ENCODE measurements at places on chromosomes 16 and 17.

DNA sequence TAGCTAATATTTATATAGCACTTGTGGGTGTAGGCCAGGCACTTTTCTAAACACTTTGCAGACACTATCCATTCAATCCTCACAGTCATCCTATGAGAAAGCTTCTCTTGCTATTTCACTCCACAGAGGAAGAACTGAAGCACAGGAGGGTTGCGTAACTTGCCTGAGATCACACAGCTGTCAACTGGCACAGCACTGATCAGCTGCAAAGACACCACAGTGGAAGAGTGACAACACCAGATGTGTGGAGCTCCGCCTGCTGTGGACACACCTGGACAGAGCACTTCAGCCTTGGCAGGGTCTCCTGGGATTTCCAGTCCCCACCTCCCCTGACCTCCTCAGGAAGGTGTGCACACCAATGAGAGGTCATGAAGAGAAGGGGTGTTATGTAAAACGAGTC, 13.3 kb upstream of the CNEP1R1 start:
- DNase-seq, result no peak

- DNase-seq, result no peak
These were observed 82.8 kb upstream of the NOG start for GRCh38 chr17:56510554-56511342.

- no peak for DNase-seq
These were observed 524.4 kb upstream of the ZFHX3 start for GRCh38 chr16:73572135-73572828.

- DNase-seq, result no peak
These were observed 182.7 kb downstream of the RPTOR start for GRCh38 chr17:80727409-80727755.

GRCh38 chr17:81417049-81417878, 22.0 kb downstream of the BAHCC1 start:
- no peak for DNase-seq

DNA sequence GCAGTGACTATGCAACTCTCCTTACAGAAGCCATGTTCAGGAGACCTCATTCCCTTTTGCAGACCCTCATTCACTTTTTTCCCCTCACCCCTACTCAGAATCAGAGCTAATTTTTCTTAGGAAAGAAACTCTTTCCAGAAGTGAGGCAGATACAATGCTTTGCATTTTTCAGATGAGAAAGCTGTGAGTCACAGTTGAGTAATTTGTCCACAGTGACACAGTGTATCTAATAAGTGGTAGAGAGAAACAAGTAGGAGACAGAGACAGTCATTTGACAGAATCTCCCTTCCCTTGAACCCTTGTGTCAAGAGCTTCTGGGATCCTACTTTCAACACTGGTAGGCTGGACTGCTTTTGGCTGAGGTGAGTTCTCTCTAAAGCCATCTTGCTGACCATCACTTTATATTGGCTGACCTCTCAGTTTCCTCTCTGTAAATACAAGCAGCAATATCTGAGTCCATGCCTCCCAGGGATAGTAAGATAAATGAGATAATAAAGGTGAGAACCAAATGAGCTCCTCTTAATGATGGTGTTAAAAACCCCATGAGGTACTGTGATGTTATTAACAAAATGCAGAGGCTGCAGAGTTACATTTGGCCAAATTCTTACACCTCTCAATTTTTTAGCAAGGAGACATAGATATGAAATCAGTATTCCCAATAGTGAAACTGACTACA, 130.8 kb downstream of the CA10 start:
- DNase-seq, result no peak

DNA sequence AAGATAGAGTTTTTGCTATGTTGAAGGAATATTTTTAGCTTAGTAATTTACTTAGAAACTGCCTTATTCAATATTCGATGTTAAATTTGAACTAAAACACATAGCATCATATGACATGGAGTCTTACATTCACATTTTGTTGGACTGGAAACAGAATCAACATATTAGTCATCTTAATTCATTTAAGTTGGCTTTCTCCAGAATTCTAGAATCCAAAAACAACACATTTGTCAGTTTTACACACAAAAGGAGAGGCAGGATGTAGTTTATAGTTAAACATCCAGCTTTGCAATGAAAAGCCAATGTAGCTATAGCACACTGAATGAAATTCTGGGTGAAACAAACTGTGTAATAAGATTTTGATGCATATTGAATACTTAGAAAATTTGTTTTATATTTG, 43.3 kb downstream of the WWOX start:
- no peak for DNase-seq

GRCh38 chr16:74107795-74108610, 188.6 kb upstream of the PSMD7 start:
- peak; percentile 15 for DNase-seq

DNA sequence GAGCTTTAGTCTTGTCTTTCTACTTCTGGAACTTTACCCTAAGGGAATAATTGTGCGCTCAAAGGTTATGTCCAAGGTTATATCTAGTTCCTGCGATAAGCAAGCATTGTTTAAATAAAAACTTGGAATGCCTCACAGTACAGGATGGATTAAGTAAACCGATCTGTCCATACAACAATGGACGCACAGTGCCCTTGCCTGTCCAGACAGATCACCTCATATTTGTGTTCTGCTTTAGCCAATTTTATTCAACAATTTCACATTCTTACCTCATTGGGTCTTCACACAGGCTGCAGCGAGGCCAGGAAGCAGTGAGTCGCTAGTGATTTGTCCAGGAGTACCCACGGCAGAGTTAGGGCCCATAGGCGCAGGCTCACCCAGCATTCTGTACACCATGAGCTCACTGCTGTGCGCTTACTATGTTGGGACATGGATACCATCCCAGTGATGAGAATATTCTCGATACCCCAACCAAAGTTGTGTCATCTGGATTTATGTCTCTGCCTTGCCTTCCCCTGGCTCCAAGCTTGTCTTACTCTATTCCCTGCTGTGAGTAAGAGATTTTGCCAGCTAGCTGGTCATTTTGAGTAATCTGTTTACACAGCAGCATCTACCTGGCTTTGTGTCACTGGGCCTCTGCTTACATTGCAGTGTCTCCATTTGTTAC, 39.8 kb downstream of the USP43 start:
- no peak for DNase-seq

DNA sequence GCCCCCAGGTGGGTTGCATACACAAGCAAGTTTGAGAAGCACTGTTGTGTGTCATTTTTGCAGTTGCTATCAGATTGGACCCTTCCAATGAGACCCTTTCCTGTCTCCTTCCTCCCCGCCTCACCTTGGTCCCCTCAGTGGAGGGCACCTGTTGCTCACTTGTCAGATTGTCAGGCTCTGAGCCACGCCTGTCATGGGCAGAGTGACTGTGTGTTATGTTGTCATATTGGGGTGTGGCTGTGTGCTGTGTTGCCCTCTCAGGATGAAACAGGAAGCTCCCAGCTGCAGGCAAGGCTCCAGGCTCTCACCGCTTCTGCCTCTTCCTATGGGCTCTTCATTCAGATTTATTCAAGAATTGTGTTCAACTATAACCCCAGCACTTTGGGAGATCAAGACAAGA, 302.9 kb downstream of the CPPED1 start:
- DNase-seq, result no peak

GRCh38 chr17:10156599-10156947, 41.8 kb downstream of the GAS7 start:
- no peak for DNase-seq

GRCh38 chr16:49844359-49844758, 11.6 kb downstream of the ZNF423 start:
- DNase-seq, result no peak

GRCh38 chr17:2057175-2057759, 2.4 kb downstream of the HIC1 start:
- no peak for DNase-seq

DNA sequence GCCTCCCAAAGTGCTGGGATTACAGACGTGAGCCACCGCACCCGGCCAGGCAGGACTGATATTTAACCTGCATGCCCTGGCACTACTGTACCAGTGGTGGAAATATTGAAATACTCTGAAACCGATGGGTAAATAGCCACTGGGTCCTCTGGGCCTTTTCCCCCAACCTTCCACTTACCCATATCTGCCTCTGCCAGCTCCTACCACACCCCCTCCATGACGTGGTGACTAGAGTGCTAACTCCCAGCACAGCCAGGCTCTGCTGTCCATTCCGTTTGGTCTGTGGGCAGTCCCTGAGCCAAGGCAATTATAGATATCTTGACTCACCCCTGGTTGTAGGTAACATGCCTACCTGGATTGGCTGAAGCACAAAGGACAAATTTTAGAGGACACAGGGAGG, 187.8 kb downstream of the PRKCB start:
- no peak for DNase-seq

DNA sequence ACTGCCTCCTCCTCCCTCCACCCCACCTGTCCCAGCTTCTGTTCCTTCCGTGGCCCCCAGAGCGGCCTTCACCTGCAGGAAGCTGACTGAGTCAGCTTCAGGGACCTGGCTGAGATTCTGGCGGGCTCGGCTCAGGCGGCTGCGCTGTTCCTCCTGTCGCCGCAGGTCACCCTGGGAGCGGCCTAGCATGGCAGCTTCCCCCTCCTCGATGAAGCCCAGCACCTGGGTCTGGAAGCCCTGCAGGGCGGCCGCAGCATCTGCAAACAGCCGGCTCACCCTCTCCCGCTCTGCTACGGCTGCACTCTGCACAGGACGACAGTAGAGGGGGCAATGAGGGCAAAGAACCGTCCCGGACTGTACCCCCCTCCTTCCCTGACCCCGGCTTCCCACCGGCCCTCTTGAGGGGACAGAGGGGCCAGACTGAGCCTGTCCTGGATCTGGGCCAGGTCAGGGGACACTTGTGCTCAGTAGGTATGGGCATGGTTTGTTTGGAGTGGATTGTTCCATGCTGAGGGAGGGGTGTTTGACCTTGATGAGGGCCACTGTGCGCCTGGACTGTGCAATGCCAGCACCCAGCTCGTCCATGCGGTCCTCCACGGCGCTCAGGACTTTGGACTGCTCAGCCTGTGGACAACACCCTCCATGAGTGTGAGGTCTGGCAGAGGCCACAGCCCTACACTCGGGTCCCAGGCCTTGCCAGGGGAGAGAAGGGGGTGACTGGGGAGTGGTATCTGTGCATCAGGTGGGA, 2.0 kb downstream of the TRIM47 start:
- DNase-seq, result peak; percentile 45

DNA sequence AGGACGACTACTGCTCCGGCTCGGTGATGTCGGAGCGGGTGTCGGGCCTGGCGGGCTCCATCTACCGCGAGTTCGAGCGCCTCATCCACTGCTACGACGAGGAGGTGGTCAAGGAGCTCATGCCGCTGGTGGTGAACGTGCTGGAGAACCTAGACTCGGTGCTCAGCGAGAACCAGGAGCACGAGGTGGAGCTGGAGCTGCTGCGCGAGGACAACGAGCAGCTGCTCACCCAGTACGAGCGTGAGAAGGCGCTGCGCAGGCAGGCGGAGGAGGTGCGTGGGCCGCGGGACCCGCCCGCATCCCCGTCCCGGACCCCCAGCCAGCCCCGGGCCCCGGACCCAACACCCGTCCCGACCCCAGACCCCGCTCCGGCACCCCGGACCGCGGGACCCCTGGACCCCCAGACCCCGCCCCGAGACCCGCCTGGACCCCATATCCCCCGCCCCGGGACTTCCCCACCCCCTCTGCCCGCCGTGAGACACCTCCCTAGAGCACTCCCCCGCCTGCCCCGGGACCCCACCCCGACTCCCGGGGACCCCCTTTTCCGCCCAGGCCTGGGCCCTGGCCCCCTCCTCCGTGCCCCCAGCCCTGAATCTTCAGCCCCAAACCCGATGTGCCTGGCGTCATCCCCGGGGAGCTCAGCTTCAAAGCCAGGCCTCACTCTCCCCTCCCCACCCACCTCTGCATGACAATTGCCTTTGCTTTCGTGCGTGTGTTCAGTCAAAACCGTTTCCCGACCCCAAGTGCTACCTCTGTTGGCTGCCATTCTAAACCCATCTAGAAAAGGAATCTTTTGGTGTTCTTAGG, 594 bp downstream of the MAPK8IP3 start:
- DNase-seq, result no peak

DNA sequence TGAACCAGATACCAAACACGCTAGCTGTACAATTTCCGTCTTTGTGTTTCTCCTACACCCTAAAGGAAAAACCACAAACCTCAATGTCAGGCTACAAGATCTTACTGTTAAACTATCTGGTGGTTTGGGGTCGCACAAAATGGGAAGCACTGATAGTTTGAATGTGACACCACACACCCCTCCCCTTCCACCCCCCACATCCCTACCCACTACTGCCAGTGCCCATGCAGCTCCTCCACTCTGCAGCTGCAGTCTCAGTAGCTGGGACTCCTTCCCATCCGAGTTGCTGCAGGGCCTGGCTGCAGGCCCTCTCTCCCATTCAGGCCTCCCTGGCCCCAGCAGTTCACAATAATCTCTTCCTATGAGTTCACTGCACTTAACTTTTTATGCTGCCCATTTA, 18.4 kb downstream of the TRAP1 start:
- DNase-seq, result no peak

DNA sequence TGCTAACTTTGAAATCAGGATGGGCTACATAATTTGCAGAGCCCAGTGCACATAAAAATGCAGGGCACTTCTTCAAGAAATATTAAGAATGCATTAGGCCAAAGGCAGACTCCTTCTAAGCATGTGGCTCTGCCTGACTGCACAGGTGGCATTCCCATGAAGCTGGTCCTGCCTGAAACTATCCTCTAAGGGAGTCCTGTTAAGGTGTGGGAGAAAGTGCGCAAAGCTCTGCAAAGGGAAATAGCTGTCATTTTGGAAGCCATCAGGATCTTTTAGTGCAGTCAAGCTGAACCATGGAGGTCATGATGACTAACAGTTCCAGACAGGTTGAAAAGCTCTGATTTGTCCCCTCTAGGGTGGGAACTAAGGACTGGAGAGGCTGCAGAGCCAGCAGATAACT, 41.9 kb upstream of the CRHR1 start:
- no peak for DNase-seq

DNA sequence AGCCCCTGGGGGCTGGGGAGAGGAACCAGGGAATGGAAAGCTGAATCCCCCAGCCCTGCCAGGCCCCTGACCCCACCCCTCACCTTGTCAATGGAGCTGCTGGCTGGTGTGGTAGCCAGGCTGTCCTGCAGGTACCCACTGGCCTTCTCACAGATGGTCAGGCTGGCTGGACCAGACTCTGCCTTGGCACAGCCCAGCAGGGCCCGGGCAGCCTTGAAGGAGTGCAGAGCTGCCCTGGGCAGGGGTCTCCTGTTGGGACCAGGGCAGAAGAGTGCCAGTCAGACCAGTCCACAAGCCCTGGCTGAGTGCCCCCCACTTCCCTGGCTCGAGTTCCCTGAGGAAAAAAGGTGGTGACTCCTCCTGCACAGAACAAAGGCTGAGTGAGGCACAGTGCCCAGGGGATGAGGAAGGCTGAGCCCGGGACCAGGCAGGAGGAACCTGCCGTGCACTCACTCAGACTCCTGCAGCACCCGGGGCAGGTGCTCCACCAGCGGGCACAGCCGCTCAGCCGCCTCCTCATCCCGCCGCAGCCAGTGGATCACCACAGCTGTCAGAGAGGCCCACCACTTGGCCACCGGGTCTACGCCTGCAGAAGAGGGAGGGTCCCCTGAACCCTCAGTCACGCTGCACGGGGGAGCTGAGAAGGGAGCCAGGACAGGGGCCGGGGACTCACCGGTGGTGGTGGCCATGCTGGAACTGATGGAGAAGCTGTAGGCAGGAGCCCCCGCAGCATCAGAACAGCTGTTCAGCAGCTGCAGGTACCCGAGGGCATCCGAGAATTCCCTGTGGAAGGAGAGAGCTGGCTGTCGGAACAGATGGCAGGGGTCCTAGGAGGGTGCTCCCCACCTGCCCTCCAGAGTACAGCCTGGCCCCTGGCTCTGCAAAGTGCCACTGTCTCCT, 22.4 kb downstream of the SREBF1 start:
- no peak for DNase-seq

GRCh38 chr17:14352136-14352535, 51.3 kb downstream of the HS3ST3B1 start:
- DNase-seq, result no peak

- DNase-seq, result no peak
These were observed 631 bp downstream of the NXPH3 start for GRCh38 chr17:49576088-49576916.

- no peak for DNase-seq
These were observed 17.1 kb upstream of the HOXB13 start for GRCh38 chr17:48745381-48746275.

All from NCI-H1092 treated with DMSO at 0.1 percent for 48 hours (cell line).